Posterior cingulate gyrus (tissue), 11 donors: ENCODE measurements at places on chromosomes 16 and 17.

- no peak for DNase-seq
Observed at GRCh38 chr16:16159662-16160061, 63.6 kb downstream of the ABCC6 start.

DNA sequence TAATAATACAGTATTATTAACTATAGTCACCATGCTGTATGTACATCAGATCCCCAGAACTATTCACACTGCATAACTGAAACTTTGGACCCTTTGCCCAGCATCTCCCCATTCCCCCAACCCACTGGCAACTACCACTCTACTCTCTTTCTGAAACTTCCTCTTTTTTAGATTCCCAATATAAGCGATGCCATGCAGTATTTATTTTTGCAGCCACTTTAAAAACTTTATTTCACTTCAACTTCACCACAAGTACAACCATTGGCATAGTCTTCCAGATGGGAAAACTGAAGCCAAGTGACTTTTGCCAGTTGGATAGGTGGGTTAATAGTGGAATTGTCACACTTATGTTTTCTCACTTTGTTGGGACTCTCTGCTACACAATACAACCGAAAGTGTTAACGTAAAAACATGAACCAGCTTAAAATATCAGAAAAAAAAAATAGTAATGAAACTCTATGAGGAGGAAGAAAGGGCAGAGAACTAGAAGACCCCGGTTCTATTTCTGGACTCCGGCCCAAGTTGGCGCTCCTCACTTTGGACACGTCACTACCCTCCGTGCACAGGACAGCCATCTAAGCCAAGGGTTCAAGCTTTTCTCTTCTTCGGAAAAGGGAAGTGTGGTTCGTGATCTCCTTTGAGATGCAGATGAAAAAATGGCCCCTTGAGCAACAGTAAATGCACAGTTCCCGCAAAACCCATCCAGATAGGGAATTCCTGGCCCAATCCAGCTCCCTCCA is 743 bp downstream of the SHCBP1 start:
- DNase-seq, result no peak

- DNase-seq, result no peak
Observed at GRCh38 chr17:3802461-3803307, 1.7 kb upstream of the ITGAE start.

DNA sequence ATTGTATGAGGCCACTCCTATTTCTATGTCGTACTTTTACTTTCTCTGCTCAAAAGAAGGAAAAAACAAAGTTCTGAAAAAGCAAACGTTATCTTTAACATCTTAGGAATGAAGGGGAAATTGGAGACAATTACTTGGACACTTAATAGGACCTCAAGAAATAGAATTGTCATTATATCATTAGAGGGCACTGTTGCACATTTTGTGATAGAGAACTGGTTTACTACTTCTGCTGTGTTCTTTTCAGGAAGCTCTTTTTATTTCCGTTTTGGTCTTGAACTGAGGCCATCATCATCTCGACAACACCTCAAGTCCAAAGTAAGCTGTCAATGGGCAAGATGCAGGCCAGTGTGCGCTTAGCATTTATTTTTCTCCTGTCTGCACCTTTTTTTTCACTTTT is 14.6 kb downstream of the COG4 start:
- no peak for DNase-seq

- DNase-seq, result no peak
Observed at GRCh38 chr17:51322390-51323029, 62.2 kb downstream of the UTP18 start.

- no peak for DNase-seq
Observed at GRCh38 chr17:55731586-55732250, 9.1 kb upstream of the TMEM100 start.

DNA sequence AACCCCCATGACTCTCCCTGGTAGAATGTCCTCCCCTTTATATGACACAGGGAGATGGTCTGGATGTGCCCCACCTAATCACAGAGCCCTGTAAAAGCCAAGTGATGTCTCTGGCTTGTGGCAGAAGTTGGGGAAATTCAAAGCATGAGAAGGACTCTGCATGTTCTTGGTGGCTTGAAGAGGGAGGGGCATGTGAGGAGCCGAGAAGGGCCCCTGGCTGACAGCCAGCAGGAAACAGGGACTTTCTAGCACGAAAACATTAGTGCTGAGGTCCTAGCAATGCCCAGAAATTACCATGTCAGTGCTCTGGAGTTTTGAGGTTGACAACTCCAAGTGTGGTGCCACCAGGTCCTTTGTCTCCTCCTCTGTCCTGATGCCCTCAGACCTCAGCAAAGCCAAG is 75.9 kb downstream of the USP22 start:
- no peak for DNase-seq

GRCh38 chr17:76003915-76004314 is 3.3 kb downstream of the CDK3 start:
- DNase-seq, result no peak

DNA sequence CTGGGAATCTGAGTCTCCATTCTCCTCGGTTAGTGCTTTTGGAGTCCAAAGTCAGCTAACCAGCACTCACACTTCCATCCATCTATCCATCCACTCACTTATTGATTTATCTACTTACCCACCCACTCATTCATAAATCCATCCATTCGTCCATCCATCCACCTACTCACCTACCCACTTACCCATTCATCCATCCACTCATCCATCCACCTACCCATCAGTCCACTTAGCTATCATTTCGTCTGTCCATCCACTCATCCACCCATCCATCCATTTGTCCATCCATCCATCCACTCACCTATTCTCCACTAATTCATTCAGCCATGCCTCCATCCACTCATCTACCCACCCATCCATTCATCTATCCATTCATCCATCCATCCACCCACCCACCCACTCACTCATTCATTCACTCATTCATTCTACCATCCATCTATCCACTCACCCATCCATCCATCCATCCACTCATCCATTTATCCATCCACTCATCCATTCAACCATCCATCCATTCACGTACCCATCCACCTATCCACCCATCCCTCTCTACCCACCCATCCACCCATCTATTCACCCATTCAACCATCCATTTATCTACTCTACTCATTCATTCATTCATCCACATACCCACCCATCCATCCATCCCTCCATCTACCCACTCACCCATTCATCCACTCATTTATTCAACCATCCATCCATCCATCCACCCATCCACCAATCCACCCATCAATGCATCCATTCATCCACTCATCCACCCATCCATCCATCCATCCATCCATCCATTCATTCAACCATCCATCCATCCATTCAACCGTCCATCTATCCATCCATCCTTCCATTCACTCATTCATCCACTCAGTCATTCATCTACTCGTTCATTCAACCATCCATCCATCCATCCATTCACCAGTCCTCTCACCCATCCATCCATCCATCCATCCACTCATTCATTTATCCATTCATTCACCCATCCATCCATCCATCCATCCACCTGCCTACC is 26.1 kb downstream of the NLRC3 start:
- no peak for DNase-seq

- no peak for DNase-seq
Observed at GRCh38 chr16:16059895-16060590, 110.6 kb downstream of the ABCC1 start.

GRCh38 chr17:72592242-72592966 is 471.6 kb downstream of the SOX9 start:
- peak; percentile 81 for DNase-seq

DNA sequence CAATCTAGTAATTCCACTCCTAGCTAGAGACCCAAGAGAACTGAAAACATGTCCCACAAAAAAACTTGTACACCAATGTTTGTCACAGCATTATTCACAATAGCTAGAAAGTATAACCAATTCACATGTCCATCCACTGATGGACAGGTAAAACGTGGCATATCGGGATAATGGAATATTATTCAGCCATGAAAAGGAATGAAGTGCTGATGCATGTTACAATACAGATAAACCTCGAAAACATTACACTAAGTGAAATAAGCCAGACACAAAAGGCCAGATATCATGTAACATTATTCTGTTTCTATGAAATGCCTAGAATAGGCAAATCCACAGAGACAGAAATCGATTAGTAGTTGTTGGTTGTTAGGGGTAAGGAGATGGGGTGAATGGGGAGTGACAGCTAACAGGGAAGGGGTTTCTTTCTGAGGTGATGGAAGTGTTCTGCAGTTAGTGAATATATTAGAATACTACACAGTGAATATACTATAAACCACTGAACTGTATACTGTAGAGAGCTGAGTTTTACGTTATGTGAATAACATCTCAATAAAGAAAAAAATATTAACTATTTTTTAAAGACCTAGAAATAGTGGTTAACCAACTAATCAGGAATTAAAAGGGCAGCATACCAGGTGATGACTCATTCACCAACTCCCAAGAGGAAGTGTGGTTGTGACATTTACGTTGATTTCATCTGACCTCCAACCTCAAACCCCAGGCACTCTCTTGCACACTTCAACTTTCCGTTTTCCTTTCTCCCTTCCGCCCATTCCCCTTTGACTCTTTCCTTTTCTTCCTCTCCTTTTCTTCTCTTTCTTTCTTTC is 48.6 kb downstream of the GAS7 start:
- DNase-seq, result no peak

DNA sequence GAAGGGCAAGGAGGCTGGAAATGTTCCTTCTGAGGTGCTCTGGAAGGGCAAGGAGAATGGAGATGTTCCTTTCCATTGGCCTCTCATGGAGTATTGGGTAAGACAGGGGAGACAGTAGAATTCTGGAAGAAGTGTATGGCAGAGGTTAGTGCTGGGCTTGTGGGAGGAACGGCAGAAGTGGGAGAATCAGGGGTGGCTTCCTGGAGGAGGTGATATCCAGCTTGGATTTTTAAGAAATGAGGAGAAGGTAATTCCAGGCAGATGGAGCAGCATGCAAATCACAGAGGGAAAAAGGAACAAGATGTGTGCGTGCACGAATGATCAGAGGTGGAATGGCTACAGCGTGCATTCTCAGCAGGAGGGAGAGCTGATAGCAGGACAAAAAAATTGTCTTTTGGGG is 45.1 kb upstream of the ASIC2 start:
- no peak for DNase-seq

DNA sequence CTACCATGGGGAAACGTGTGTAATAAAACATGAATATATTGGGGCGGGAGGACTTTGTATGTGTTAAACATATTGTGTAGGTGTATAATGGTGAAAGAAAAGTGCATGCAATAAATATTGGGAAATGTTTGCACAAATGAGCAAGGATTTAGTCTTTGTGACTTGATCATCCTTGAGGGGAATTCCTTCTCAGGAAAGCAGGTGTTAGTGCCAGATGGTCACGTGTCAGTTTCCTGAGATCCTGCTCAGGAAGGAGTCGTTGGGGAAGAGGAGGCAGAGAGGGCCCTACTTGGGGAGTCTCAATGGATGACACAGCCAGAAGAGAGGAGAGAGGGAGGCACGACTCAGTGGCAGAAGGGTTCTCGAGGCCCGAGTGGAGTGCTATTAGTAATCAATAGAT is 53.2 kb downstream of the MSI2 start:
- DNase-seq, result no peak
